ENCODE measurements at places on chromosomes 3 and 15. TPM values are rescaled to one million over a fixed set of nuclear protein-coding genes. Genes with fewer than 3 reads are reported as not detected.

The SCG3 gene
- 252 TPM for polyA plus RNA-seq

The TLR9 gene
- not detected for polyA plus RNA-seq

The SLC2A2 gene
- 0.09 TPM for polyA plus RNA-seq

The LXN gene
- polyA plus RNA-seq = 6.4 TPM

The MYL3 gene
- polyA plus RNA-seq = not detected

The LRRC2 gene
- polyA plus RNA-seq = 1.6 TPM

The PROS1 gene
- polyA plus RNA-seq = 6.2 TPM

The RBP2 gene
- not detected for polyA plus RNA-seq
